Colonic mucosa (tissue), 4 donors: ENCODE measurements at places on chromosomes 3 and 15. TPM values are rescaled to one million over a fixed set of nuclear protein-coding genes. Genes with fewer than 3 reads are reported as not detected.
A peak's percentile ranks its signal among the peaks of the same experiment; 100 is the strongest.

The TTC23 gene
- total RNA-seq, result 14.1 TPM

The NEK10 gene
- total RNA-seq, result 0.67 TPM

The VGLL3 gene
- total RNA-seq, result 8.0 TPM

The OR5K2 gene
- total RNA-seq, result not detected

The KIF9 gene
- total RNA-seq, result 5.3 TPM

DNA sequence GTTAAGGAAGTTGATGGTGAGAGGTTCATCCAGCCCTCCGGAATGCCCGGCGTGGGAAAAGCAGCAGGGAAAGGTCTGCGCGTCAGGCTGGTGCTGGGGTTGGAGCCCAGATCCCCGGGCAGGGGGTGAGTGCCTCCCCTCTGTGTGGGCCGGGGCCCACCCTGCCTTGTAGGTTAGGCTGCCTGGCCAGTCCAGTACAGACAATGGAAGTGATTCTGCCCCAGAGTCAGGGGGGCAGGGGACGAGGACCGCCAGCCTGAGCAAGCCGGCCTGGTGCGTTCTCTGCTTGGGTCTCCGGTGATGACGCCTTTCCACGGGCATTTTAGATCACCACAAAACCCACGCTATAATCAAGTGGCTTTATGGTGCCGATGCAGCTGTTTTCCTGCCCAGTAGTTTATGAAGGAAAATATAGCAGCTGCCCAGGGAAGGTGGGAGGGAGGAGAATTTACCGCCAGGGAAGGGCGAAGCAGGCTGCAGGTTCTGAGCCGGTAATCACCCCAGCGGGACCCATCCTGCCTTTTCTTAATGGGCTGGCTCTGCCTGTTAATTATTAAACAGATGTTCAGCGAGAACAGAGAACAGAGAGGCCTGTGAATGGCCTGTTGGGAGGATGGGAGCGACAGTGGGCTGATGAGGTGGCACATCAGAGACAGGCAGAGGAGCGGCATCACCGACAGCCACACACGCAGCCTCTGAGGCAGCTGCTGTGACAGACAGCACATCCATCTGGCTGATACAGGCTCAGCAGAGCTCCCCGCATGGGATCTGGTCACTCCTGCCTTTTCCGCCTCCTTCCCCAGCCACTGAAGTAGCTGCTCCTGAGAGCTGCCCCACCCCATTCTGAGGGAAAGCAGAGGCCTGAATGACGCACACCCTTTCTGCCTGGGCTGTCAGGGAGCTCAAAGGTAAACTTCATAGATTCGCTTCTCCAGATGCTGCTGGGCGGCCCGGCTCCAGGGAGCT lies 35.2 kb downstream of the BDH1 start:
- H3K36me3 ChIP-seq, result no peaks in the 10 kb centered on the region
- no peak overlapping the region for H3K4me3 ChIP-seq

GRCh38 chr3:140501061-140501769 lies 176.6 kb upstream of the TRIM42 start:
- H3K4me3 ChIP-seq, result no peak overlapping the region
- no peaks in the 10 kb centered on the region for H3K36me3 ChIP-seq
- no peak overlapping the region for H3K27ac ChIP-seq
- H3K4me1 ChIP-seq, result no peaks in the 10 kb centered on the region
- no peak for DNase-seq

DNA sequence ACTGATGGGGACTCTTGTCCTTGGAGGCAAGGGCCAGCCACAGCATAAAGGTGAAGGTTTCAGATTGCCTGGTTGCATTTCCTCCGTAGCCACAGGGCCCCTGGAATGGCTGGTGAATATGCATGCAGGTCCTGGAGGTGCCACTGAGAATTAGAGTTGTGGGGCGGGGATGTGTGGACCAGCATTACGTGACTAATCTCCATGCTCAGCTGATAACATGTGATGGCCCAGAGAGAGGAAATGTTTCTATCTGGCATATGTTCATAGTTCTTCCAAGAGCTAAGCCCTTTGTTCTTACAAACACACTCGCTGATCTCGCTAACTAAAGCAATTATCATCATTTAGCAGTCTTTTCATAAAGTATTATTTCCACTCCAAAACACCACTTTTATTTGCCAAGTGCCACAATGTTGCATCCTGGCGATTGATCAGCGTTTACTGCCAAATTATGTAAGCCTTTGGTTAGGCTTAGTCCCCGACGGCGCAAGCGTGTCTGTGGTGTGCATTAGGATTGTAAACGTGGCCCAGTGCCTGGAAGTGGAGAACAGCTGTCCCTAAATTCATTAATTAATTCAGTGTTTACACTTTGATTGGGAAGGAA lies 55.9 kb downstream of the CGNL1 start:
- no peaks in the 10 kb centered on the region for H3K36me3 ChIP-seq
- no peaks in the 10 kb centered on the region for H3K27me3 ChIP-seq
- peak; percentile 30 for DNase-seq
- H3K27ac ChIP-seq, result no peak overlapping the region
- no peak overlapping the region for H3K4me3 ChIP-seq

DNA sequence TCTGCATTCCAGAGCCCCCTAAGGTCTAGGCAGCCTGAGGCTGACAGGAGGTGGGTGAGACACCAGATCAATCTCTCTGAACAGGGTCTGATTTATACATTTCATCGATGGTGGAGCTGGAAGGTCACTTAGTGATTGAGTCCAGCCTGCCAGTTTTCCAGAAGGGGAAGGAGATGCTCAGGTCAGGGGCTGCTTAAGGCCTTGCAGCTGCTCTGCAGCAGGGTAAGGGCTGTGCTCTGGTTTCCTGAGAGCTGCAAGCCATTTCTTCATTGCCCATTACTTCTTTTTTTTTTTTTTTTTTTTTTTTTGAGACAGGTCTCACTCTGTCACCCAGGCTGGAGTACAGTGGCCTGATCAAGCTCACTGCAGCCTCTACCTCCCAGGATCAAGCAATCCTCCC lies 10.7 kb downstream of the TADA3 start:
- H3K4me1 ChIP-seq, result no peaks in the 10 kb centered on the region
- no peak overlapping the region for H3K4me3 ChIP-seq
- no peak for DNase-seq
- H3K36me3 ChIP-seq, result no peaks in the 10 kb centered on the region

GRCh38 chr3:64398476-64398875 lies 173.2 kb upstream of the PRICKLE2 start:
- H3K36me3 ChIP-seq, result no peaks in the 10 kb centered on the region
- no peak overlapping the region for H3K4me3 ChIP-seq
- no peaks in the 10 kb centered on the region for H3K27me3 ChIP-seq
- no peak overlapping the region for H3K27ac ChIP-seq
- DNase-seq, result no peak
- no peaks in the 10 kb centered on the region for H3K4me1 ChIP-seq
